ENCODE measurements at places on chromosomes 6 and 20.
A peak's percentile ranks its signal among the peaks of the same experiment; 100 is the strongest.

- no peak for DNase-seq
Measured at GRCh38 chr20:43936104-43936770, 21.6 kb downstream of the TOX2 start.

DNA sequence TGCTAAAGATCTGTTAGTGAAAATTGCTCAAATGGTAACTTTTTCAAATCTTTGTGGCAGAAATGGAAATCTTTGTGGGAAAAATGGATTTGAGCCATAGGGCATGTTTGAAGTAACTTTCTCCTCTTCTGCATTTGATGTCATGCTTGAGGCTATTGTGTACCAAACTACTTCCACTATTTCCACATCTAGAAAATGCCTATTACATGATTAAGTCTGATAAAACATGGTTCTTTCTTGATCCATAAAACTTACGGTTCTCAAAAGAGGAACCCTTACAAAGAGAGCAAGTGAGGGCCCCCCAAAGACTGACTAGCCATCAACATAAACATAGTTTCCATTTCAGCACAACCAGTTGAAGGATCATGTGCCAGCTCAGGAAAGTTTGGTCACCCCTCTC lies 150.6 kb downstream of the NFATC2 start:
- DNase-seq: no peak

GRCh38 chr6:36515844-36516243 lies 31.4 kb downstream of the STK38 start:
- no peak for DNase-seq

DNA sequence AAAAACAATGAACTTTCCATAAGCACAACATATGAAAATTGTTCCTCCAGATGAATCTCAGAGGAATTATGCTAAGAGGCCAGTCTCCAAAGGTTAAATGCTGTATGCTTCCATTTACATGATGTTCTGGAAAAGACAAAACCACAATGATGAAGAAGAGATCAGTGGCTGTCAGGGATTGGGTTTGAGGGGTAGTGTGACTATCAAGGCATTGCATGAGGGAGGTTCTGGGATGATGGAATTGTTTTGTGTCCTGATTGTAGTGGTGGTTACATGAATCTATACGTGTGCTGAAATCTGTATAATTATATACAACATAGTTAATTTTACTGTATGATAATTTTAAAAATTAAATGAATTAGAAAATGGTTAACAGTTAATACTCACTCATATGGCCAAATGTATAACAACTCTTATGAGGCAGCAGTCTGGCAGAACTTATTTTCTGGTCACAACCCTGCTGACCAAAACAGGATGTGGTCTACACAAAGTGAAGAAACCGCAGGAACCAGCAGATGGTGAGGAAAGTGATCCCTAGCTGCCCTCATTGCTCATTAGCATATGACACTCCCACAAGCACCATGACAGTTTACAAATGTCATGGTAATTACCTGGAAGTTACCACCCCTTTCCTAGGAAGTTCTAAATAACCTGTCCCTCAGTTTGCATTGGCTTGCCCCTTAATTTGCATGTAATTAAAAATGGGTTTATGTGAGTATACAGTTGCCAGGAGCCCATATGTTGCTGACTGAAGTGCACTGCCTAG lies 31.9 kb downstream of the NSFL1C start:
- peak; percentile 72 for DNase-seq

DNA sequence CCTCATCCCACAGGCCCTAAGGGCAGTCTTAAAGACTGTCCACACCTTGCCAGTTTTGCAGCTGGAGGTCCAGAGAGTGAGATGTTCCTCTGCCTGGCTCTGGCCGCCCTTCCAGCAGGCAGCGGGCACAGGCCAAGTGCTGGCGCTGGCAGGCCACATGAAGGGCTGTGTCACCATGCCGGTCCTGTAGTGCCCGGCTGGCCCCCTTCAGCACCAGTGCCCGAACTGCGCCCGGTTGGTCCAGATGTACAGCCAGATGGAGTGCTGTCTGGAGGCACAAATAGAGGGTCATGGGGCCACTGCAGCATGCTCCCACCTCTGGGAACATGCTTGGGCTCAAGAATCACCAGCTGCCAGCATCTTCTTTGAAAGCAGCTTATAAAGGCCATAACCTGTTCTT lies 3.8 kb downstream of the NFKBIE start:
- no peak for DNase-seq

DNA sequence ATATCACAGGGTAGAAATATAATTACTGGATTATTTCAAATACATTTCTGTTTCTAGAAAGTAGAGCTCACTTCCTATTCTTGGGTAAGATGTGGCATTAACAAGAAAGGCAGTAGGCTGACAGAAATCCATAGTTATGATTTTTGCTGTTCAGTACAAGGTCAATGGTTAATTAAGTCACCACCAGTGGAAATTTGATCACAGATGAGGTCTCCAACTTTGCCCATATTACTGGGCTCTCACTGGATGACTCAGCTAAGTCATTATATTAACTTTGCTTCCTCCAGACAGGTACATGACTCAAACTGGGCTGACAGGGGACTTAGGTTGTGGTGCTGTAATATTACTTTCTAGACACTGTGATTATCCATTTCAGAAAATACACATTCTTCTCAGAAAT lies 212.4 kb downstream of the GRIK2 start:
- no peak for DNase-seq

- DNase-seq: no peak
Measured at GRCh38 chr6:96466147-96466863, 55.3 kb upstream of the UFL1 start.

- no peak for DNase-seq
Measured at GRCh38 chr6:21164768-21165326, 428.7 kb upstream of the SOX4 start.

- no peak for DNase-seq
Measured at GRCh38 chr20:24628985-24629384, 159.6 kb downstream of the SYNDIG1 start.

DNA sequence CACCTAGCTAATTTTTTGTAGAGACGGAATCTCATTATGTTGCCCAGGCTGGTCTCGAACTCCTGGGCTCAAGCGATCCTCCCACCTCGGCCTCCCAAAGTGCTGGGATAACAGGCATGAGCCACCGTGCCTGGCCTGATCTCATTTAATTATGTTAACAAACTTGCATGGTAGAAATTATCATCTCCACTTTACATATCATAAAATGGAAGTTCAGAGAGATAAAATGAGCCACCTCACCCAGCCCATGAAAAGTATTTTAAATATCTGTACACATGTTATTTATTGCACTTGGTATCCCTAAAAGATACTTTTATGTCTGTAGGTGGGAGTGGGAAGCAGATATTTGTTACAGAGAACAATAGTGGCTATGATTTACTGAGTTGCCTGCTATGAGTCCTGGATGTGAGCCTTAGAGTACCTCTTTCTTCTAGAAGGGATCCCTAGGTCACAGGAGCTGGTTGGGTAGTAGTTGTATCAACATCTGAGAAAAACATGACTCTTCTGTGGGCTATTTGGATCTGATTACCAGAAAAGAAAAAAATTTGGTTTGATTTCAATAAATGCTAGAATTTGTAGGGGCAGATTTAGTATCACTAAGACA lies 52.4 kb upstream of the EIF2S2 start:
- no peak for DNase-seq

DNA sequence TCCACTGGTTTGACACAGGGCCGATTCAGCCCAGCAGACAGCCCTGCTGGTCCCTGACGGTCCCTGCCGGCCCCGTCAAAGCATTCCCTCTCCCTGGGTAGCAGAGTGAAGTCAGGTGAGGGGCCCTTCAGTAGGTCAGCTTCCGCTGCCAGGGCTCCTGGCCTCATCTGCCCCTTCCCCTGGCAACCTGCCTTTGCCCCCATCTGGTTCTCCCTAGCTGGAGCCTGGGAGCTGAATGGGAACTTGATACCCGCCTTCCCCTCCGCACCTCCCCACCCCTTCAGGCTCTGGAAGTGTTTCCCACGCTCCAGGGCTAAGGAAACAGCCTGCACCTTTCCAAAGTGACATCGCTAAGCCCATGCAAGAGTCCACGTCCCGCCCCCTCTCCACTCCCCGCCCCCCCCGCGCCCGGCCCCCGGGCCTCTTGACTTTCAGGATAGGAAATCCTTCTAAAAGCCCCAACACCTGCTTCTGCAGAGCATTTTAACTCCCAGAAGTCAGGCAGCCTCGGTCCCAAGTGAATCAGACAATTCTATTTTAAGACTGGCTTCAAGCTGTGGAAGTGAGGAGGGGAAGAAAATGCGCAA lies 53.3 kb downstream of the ISM1 start:
- no peak for DNase-seq

DNA sequence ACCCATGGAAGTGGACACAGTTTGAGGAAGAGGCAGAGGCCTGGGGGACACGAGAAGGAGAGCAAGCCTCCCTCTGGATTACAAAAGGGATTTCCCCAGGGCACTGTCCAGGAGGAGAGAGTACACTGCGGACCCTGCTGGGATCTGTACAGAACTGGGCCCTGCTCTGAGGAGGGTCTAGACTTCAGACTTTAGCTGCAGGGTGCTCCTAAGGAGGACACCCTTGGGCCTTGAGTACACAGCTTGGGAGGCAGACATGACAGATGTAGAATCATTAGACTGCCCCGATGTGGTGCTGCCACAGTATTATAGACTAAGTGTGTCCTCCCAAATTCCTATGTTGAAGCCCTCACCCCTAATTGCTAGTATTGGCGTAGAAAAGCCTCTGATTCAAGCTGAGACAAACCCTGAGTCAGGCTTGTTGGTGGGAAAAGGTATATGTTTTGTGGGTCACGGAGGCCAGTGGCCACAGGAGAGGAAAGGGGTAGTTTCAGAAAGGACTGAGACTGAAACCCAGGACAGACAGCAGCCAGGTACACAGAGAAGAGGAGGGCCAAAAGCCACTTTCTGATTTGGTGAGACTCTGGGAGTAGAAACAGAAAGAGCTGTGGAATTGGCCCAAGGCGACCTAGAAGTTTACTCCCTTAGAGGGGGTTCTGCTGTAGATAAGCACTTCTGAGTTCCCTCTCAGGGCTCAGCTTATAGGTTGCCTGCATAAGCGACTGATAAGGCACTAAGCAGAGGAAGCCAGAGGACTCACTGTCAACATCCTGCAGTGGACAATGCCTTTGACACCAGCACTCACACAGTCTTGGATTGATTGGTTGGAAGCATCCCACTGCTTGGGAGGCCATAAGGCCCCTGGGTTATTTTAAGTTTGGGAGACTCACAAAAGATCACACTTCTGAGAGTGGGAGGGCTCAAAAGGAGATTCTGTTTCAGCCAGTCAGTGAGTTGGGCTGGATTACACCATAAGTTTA lies 16.5 kb upstream of the SH3BGRL2 start:
- DNase-seq: no peak

GRCh38 chr6:72424476-72424875 lies 197.4 kb upstream of the KCNQ5 start:
- no peak for DNase-seq

DNA sequence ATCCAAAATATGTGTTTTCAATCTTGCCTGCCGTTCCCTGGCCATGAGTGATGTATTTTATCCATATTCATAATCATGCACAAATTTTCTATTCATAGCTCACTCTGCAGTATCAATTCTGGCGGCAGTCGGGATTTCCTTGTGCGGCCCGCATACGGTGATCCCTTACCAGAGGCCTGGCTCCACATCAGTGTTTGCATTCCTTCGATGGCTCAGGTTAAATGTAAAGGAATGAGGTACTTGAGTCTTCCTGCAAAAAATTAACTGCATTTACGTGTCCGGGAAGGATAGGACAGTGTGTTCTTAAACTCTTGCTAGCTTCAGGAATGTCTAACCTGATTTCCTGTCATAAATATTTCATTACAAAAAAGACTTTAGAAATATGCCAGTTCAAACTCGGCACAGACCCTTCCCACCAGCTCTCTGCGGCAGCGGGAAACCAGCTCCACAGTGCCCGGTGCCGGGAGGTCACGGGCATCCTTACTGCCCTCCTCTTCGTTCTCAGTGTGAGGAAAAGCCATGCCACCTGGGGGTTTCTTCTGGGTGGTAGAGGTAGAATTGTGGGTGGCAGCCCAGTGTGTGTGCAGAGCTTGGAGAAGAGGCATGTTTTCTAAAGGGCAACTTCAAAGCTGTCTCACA lies 154.5 kb downstream of the MOXD1 start:
- no peak for DNase-seq

DNA sequence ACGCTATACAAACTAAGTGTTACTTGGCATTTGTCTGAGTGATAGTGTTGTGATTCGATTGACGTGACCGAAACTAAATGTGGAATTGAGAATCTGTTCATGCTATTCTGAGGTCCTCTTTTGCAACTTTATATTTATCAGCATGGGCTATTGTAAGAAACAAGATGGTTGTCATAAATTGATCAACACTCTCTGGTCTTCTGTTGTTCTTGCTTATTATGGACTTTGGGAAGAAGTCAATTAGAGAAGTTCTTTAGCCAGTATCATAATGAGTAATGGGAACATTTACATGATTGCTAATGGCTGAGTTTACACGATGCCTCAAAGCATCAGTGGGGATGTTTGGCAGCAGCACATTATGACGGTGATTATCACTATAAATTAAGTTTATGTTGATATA lies 195.0 kb downstream of the CD83 start:
- no peak for DNase-seq

GRCh38 chr20:48302149-48302548 lies 516.9 kb upstream of the SULF2 start:
- no peak for DNase-seq

DNA sequence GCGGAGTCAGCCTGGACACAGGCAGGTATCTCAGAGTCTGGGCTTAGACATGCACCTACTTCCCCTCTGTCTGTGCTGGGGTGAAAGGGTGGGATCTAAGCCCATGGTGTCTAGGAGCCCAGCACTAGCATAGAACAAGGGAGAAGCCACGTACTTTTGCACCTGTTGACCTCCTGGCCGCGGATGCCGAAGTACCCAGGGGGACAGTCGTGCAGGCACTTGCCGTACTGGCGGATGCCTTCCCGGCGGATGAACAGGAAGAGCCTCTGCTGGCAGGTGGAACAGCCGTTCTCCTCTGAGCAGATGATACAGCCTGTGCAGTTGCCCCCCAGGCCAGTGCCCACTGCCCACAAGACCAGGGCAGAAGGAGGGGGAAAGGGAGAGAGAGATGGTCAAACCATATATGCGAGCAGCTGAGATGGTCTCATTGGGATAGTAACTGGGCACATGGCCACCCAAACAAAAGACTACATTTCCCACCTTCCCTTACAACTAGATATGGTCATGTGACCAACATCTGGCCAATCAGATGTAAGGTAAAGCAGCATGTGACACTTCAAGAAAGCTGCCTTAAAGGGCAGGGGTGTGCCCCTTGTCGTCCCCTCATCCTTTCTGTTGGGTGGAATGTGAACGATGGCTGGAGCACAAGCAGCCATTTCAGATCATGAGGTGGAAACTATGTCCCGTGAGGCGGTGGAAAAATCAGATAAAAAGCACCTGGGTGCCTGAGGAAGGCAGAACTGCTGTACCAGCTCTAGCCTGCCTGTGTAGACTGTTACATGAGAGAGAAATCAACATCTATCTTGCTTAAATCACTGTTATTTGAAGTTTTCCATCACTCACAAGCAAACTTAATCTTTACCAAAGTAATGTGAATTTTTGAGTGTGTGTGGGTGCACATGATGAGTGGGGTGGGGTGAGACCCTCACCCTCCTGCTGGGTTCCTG lies 34.0 kb downstream of the RSPO4 start:
- peak; percentile 11 for DNase-seq

Measured in HL-60 (cell line).